ENCODE measurements at places on chromosomes 7 and 10.

- no peak for DNase-seq
These were observed 18.3 kb downstream of the SKIDA1 start for GRCh38 chr10:21507150-21507549.

GRCh38 chr10:29022513-29022912, 266.4 kb upstream of the LYZL1 start:
- DNase-seq, result no peak

- DNase-seq, result no peak
These were observed 24.4 kb downstream of the PLCE1 start for GRCh38 chr10:94018107-94018506.

GRCh38 chr10:6803427-6803783, 223.3 kb upstream of the PRKCQ start:
- no peak for DNase-seq

- DNase-seq, result no peak
These were observed 57.1 kb downstream of the STK17A start for GRCh38 chr7:43639858-43640491.

GRCh38 chr10:101216207-101217043, 12.8 kb downstream of the LBX1 start:
- no peak for DNase-seq

- no peak for DNase-seq
These were observed 45.6 kb upstream of the C1GALT1 start for GRCh38 chr7:7136466-7137381.

GRCh38 chr7:39168403-39169098, 190.8 kb downstream of the POU6F2 start:
- no peak for DNase-seq

- no peak for DNase-seq
These were observed 51.5 kb downstream of the RBM17 start for GRCh38 chr10:6140141-6140841.

GRCh38 chr7:2261611-2262010, 19.6 kb downstream of the NUDT1 start:
- DNase-seq, result no peak

DNA sequence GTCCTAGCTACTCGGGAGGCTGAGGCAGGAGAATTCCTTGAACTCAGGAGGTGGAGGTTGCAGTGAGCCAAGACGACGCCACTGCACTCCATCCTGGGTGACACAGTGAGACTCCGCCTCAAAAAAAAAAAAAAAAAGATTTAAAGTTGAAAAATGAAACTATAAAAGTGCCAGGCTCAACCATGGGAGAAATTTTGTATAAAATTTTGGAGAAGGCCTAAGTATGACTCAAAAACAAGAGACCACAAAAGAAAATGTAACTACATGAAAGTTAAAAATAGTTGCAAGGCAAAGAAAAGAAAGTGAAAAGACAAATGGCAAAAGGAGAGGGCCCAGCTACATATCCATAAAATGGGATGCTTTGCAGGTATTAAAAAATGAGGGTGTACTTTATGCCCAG, 104.1 kb downstream of the ARHGAP22 start:
- DNase-seq, result no peak

DNA sequence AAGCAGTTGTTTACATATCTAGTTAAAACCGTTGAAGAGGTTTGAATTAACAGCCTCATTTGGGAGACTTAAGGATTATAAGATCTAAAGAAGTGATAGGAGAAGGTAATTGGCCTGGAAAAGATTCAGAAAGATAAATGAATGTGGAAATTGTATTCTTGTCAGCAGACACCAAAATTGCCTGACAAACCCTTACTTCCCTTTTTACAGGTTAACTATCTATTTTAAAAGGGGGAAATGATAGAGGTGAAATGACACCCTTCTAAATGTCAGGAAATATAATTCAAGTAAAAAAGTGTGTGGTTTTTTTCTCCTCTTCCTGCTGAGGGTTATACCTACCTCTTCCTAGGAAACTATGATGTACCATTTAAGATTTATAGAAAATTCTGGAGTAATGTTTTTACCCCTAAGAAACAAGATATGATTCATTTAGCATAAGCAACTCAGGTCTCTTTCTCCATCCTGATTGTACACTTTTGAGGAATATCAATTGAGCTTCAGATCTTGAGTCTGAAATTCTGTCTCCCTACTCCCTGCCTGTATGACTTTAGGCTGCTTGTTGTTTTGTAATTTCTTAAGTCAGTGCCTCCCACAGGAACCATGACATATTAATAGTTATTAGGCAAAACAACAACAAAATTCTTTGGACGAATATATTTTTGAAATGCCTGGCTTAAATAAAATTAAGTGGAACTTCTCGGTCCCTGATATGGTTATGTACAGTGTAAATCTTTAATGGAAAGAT, 250.4 kb downstream of the RNLS start:
- no peak for DNase-seq

GRCh38 chr7:117011419-117012260, 58.3 kb downstream of the ST7 start:
- no peak for DNase-seq

DNA sequence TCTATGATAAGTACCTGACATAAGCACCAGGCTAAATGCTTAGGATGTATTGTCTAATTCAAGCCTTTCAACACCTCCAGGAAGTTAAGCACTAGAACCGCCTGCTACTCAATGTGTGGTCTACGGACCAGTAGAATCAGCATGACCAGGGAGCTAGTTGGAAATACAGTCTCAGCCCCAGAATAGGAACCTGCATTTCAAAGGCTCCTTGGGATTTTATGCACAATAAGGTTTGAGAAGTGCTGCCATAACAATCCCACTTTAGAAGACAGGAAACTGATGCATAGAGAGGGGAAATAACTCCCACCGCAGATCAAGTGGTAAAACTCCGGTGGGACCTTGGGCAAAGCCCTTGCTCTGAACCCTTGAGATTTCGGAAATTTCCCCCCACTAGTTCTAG, 8.8 kb upstream of the DUSP5 start:
- DNase-seq, result no peak
